ENCODE measurements at places on chromosomes 4 and X. TPM values are rescaled to one million over a fixed set of nuclear protein-coding genes. Genes with fewer than 3 reads are reported as not detected.

PLAC8 gene
- 0.18 TPM for total RNA-seq

NXF2 gene
- total RNA-seq = not detected

APOO gene
- 16.2 TPM for total RNA-seq

GDPD2 gene
- total RNA-seq = not detected

- no peak for DNase-seq
These were observed 39.1 kb upstream of the NPFFR2 start for GRCh38 chr4:71992571-71993312.

DNA sequence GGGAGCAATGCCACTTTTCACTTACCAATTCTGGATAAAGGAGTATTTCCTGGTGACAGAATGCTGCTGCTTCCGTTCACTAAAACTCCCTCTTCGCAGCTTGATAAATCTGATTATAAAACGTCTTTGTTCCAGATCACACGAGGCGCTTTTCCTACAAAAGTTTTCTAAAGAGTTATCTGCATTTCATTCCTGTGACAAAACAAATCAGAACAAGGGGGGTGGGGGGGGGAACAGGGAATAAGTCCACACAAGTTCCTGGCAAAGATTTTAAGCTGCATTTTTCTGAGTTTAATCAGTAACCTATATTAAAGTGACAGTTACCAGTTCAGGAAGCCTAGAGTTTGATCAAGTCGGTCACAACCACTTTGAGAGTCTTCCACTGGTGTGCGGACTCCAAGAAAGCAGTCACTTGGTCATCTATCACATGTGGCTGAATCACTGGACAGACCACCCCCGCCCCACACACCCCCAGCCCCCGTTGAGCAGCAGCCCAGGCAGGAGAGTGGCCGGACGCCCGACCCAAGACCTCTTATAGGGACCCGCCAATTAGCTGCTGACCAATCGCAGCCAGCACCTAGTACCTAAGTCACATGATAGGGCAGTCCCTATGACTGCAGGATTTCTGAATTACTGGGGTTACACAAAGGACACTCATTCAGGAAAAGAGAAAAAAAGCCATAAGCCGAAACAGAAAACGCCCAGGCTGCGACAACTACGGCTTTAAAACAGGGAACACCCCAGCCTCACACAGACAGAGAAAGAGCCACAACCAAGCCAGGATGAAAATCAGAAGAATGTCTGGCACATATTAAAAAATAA, 569.3 kb upstream of the DIPK2B start:
- DNase-seq = no peak

DNA sequence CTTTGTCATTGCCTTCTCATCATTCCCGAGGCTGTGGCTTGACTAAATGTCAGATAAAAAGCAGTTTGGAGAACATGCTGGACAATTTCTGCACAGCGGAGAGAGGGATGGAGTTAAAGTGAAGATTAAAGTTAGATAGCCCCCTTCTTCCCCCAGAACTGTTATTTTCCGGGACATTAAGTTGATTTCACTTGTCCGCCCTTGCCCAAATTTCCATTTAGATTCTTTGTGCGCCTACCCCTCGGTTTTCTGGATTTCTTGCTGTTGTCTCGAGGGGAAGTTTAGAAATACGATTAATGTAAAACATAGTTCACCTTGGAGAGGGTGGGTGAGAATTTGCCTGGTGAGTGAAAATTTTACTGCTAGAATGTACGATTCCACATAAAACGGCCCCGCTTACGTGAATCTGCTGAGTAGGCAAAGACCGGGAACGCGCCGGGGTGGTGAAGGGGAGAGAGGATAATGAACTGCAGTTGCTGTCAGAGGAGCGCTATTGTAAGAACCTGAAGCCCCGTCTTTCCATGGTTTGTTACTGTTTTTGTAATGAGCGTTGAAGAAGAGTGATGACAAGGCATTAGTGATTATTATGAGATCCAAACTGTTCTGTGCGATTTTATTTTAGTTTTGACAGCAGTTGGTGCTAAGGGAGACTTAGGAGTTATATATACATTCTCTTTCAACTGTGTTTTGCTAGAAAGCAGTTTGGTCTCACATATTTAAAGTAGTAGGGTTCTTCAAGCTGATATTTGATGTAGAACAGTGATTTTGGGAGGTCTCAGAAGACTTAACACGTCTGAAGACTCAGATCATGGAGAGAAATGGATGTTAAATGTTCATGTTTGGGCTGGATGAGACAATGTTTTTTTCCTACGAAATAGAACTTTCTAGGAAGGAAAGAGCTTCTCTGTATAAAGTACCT, 73.0 kb downstream of the AFF1 start:
- DNase-seq = no peak

GRCh38 chrX:140090800-140091124, 125.4 kb upstream of the CXorf66 start:
- no peak for DNase-seq

GRCh38 chr4:146062340-146062739, 113.2 kb upstream of the LSM6 start:
- DNase-seq = no peak

GRCh38 chrX:65900850-65901844, 138.7 kb downstream of the VSIG4 start:
- no peak for DNase-seq

DNA sequence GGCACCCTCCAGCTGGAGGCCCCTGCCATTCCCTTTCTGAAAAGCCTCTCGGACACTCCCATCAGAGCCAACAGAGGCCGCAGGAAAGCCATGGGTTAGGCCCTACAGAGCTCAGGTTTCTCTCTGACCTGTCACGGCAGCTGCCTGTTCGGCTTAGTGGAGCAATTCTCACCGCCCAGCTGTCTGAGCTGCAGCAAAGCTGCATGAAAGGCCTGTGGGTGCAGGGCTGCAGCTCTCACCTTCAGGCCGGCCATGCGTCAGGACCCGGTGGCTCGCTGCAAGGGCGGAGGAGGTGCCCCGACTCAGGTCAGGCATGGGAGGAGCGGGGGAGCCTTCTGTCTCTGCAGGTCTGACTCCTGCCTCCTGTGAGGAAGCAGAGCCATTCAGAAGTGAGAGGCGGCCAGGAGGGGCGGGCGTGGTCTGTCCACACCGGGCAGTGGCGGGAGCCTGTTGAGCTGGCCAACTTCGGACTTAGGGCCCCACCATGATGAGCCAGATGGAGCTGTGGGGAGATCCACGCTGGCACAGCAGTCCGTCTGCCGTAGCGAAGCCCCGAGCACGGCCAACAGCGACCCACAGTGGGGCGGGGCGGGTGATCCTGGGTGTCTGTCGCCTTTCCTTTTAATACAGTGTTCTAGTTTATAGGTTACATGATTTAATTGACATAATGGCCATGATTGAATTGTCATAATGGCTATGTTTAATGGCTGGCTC, 23.4 kb downstream of the PDE6B start:
- DNase-seq = no peak

- no peak for DNase-seq
These were observed 82.0 kb downstream of the WWC2 start for GRCh38 chr4:183181081-183181480.

GRCh38 chr4:169279108-169279507, 8.4 kb upstream of the SH3RF1 start:
- no peak for DNase-seq

- no peak for DNase-seq
These were observed 246.5 kb upstream of the SFRP2 start for GRCh38 chr4:154035341-154035740.

GRCh38 chrX:150982235-150982787, 824 bp upstream of the HMGB3 start:
- no peak for DNase-seq

DNA sequence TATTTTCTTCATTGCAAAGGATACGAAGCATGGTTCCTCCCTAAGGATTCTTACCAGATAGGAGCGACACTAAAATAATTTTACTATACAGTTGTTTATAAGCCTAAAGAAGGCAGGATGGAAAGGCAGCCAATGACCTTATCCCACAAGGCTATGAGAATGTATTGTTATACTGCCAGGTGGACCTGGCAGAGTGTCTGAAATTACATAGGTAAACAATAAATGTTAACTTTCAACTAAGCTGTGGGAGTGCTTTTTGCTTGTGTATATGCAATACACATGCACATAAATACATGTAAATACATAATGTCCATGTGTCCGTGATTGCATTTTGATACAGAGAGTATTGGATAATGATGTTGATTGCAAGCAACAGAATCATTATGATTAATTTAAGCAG, 850.6 kb downstream of the CENPC start:
- DNase-seq = no peak

DNA sequence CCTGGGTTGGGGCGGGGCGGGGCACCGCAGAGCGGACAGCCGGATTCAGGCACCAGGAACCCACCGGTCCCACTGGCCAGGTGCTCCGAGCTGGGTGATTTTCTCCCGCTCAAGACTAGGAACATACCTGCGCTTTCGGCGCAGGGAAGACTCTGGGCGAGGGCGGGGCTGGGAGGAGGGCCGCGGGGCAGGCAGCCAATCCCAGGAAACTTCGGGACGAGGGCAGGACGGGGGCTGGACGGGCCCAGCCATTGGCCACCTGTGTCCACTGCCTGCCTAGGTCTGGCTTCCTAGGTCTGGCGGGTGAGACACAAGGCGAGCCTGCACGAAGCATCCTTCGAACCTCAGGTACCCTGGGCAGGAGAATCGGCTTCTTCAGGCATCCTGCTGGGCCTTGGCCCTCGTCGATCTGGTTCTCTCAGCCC, 274 bp upstream of the ERVMER34-1 start:
- DNase-seq = no peak

- peak; percentile 25 for DNase-seq
These were observed 1.5 kb downstream of the CLCN3 start for GRCh38 chr4:169621731-169622492.

DNA sequence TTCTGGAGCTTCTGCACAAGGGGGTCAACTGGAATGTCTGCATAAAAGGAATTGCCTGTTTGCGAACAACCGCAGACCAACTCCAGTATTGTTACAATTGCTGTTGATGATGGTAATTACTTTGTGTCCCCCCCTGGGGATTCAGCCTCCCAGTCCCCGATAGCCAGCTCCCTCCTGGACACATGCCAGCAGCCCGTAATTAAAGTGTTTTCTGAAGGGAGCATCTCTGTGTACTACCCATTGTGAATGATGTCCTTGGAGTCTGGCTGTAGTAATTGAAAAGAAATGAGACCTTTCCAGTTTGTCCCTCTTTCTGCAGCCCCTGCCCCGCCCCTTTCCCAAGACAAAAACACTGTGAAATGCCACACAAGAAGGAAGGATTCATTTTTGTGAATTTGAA, 377.1 kb upstream of the LCORL start:
- no peak for DNase-seq

DNA sequence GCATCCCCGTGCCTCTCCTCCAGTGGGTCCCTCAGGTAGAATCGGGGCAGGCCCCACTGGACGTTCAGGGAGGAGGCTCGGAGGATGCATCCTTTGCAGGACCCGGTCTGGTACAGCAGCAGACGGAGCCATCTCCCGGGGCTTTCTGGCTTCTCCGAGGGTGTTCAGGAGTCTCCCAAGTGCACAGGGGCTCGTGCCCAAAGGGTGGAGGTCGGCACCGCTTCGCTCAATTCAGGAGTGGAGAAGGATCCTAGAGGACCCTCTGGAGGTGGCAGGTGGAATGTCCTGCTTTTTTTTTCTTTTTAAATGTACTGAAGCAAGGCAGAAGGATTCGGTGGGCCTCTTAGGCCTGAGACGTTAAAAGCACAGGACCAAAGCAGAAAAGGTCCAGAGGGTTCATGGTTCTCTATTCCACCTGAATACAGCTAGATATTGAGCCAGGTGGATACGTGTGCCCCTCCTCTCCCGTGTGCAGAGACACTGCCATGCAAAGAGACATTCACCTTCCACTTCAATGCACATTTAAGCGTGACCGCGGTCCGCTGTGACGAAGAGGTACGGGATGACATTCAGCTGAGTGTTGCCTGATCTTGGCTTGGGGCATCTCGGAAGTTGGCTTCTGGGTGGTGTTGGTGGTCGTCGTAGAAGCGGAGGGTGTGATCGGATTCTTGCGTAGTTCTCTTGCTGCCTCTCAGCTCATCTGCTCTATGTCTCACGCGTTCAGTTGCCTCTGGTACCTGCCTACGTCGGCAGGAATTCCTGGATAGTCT, 281.2 kb upstream of the AGTR2 start:
- no peak for DNase-seq

DNA sequence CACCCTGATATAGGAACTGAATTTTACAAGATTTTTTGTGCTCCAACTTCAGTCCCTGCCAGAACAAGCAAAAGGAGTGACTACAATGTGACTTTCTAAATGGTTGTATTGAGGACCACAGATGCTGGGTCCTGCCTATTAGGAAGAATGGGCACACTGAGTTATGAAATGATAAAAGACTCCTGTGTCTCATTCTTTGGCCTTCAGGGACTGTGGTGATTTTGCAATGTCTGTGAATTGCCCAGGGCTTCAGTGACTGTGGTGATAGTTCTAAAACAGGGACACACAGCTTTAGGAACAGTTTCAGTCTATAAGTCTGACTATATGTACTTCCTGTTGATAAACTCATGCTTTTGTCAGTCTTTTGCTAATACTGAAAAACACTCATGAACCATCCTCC, 210.2 kb downstream of the DMD start:
- DNase-seq = no peak

- DNase-seq = no peak
These were observed 138.9 kb upstream of the INPP4B start for GRCh38 chr4:142984871-142985585.

GRCh38 chrX:926991-927390, 285.5 kb downstream of the CRLF2 start:
- DNase-seq = no peak

GRCh38 chr4:144733566-144733965, 87.6 kb downstream of the HHIP start:
- no peak for DNase-seq

GRCh38 chr4:91345632-91346031, 958.1 kb upstream of the GRID2 start:
- DNase-seq = no peak

All from glomerular endothelial cell (primary cell).